ENCODE measurements at places on chromosomes 7 and 10.

DNA sequence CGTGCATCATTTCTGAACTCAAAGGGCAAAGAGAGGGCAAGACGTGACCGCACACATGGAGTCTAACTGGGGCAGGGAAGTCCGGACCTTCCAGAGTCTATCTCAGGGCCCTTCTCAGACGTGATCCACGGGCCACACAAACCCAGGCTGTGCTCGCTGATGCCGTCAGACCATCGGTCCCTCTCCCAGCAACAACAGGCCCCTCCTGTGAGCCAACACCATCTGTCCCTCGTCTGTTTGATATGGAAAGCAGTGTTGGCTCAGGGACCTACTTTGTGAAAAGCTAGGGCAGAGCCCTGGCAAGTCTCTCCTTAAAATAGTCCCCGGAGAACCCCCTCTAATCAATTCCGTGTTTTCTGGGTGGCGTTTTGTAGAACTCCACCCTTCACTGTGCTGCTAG is 208.8 kb downstream of the TCERG1L start:
- no peak for DNase-seq

- DNase-seq: no peak
These were observed 46.5 kb upstream of the GLI3 start for GRCh38 chr7:42283553-42283952.

GRCh38 chr10:111246136-111246535 is 169.3 kb downstream of the ADRA2A start:
- no peak for DNase-seq

GRCh38 chr10:70958396-70958795 is 70.0 kb upstream of the PCBD1 start:
- DNase-seq: no peak

GRCh38 chr10:101724446-101724845 is 29.5 kb upstream of the FBXW4 start:
- DNase-seq: no peak

DNA sequence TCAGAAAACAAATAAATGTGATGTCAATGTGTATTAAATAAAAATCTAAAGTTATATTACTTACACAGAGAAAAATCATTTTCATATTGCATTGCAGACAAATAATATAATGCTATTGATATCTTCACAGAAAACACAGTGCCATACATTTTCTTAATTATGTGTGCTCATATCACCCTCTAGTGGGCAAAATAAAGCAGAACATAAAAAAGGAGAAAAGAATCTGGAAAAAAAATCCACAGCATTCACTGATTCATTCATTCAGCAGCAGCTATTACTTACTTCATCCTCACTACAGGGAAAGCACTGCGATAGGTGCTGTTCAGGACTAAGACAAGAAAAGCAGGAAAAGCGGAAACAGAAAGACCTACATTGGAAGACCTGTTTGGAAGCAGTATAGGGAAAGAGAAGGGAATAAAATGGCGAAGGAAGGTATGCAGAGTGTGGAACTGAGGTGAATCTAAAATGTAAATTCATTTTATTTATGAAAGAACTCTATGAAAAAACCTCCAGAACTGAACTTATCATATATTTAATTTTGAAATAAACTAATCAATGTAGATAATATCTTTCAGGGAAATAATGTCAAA is 73.2 kb downstream of the POT1 start:
- DNase-seq: peak; percentile 15

DNA sequence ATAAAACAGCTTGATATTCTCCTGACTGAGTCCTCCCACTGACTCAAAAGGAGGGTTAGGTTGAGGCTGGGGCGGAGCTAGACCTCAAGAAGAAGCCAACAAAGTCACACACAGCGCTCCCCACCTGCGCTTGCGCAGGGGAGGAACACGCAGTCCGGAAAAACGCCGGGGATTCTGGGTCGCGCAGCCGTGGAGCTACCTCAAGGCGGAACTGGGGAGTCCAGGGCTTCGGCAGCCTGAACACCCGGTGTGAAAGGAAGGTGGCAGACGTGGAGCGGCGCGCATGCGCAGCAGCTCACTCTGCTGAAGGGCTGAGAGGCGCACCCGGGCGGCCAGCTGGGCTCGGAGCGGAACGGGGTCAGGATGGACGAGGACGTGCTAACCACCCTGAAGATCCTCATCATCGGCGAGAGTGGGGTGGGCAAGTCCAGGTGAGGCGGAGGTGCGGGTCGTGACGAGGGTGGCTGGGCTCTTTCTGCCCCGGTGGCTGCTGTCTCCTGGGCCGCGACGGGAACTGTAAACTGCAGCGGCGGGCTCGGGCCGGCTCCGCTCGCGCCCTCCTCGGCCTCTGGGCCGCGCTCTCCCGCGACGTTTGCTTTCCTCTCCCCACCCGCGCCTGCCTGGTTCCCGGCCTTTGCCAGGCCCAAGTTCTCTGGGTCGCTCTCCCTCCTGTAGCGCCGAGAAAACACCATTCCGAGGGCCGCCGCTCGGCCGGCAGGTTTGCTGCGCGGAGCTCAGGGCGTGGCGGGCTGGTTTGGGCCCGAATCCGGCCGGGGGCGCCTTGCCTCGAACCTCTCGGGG is at the start of gene RAB18:
Gene RAB18, plus strand, starts transcription at position 298 of the 801 bp plus-strand sequence. Its CDS starts 66 bp downstream, at position 364.
- peak; percentile 96 for DNase-seq

GRCh38 chr7:95989301-95989700 is 216.9 kb downstream of the DYNC1I1 start:
- DNase-seq: no peak

- no peak for DNase-seq
These were observed 266.4 kb upstream of the TCERG1L start for GRCh38 chr10:131577786-131578471.

GRCh38 chr10:101624526-101625102 is 36.5 kb downstream of the DPCD start:
- DNase-seq: no peak

All from GM04504 (cell line).